ENCODE measurements at places on chromosomes 2 and 18.

DNA sequence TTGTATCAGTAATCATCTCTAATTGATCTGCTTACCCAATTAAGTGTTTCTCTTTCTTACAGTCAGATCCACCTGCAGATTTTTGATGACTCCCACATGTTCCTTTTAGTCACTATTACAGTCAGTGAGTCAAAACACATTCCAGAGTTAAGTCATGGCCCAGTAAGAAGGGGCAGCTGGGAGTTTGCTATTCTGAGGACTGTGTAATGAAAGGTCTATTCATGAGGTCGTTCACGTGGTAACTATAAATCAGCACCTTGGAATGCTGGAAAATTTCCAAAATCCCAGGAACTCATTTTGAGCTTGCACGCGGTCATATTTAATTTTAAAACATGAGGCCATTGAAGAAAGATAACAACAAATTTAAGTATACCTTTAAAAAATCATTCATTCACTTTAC is 252.5 kb downstream of the XIRP2 start:
- DNase-seq, result no peak

DNA sequence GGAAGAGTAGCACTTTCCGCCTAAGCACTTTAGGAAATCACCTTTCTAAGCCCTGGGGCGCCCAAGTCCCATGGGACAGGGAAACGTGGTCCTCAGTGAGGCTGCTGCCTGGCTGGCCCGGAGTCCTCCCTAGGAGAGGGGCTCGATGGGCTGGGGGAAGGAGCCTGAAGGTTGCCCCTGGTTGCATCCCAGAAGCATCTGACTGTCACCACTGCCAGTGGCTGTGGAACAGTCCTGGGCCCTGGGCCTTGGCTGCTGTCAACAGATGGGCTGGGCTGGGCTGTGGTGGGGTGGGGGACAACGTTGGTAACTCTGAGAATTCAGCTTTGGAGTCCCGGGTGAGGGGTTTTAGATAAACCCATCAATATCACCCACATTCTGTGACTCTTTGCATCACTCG is 22.5 kb downstream of the ASB1 start:
- DNase-seq, result no peak

- no peak for DNase-seq
These were observed 140.2 kb upstream of the ETAA1 start for GRCh38 chr2:67256892-67257291.

- DNase-seq, result no peak
These were observed 171.1 kb downstream of the FTCDNL1 start for GRCh38 chr2:199679883-199680282.

GRCh38 chr18:45833846-45834245 is 8.4 kb downstream of the SIGLEC15 start:
- no peak for DNase-seq

GRCh38 chr2:109339519-109339966 is 210.5 kb downstream of the SH3RF3 start:
- no peak for DNase-seq

- no peak for DNase-seq
These were observed 10.0 kb downstream of the WIPF1 start for GRCh38 chr2:174587579-174587978.

- no peak for DNase-seq
These were observed 15.1 kb downstream of the RDH14 start for GRCh38 chr2:18545384-18545783.

DNA sequence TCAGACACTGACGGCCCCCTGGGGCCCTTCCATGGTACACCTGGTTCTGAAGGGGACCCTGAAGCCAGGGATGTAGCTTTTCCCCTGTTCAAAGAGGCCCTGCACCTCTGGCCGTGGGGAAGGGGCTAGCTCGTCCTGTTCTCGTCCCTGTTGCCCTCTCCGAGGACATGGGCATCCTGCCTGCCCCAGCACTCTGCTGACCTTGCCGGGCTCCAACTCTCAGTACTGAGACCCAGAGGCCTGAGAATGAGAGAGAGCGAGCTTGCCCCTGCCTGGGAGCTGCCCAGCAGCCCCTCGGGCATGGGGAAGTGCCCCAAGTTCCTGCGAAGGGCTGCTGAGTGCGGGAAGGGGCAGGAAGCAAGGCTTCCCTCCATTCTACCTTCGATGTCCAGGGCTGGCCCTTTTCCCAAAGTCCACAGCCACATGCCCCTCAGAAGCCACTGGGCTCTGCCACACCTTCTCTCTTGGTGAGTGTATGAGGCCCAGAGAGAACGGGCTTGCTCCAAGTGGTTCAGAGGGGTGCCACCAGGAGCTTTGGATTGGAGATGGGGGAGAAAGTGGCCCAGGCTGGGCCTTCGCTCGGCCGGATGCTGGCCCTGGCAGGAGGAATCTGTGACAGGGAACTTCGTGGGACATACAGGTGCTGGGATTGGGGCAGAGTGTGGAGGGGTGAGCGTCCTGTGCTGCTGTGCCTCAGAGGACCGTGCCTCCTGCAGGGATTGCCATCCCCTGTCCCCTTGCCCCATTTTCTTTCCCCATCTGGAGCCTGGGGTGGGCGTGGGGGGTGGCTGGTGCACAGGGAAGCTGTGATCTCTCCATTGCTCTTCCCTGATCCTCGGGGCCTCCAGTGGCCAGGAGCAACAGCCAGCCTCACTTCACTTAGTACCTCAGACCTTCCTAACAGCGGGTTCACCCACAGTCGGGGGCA is 50.8 kb downstream of the KCNIP3 start:
- DNase-seq, result no peak

DNA sequence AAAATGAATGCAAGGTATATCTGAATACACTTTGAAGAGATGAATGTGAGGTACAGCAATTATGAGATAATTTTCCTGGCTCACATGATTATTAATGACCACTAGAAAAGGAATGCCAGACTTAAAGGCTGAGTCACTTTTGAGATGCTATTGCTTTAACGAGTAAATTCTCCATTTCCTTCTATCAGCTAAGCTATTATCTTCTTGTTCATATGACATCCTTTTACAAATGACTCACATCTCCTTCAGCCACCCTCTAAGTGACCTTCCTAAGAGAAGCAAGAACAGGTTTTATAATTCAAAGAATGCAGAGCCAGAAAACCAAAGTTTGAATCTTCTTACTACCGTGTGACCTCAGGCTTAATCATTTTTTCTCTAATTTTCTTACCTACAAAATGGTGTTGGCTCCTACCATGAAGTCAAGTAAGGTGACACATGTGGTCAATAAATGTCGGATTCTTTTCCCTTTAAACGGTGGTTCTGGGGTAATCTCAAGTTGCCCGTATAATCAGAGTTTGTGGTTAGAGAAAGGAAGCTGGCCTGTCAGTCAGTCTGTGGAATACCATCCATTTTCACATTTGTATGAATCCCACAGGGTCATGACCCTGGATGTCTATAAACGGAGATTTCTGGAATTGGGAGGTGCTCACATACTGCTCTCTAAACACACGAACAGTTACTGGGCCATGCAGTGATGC is 184.0 kb upstream of the PID1 start:
- DNase-seq, result no peak

GRCh38 chr18:33022370-33022769 is 249.5 kb upstream of the KLHL14 start:
- no peak for DNase-seq

- no peak for DNase-seq
These were observed 27.4 kb downstream of the TFPI start for GRCh38 chr2:187526792-187527191.
